Calu3 (cell line): ENCODE measurements at places on chromosomes 3 and 15. TPM values are rescaled to one million over a fixed set of nuclear protein-coding genes. Genes with fewer than 3 reads are reported as not detected.

The DGKG gene
- total RNA-seq = 5.7 and 7.2 TPM in 2 replicates

DNA sequence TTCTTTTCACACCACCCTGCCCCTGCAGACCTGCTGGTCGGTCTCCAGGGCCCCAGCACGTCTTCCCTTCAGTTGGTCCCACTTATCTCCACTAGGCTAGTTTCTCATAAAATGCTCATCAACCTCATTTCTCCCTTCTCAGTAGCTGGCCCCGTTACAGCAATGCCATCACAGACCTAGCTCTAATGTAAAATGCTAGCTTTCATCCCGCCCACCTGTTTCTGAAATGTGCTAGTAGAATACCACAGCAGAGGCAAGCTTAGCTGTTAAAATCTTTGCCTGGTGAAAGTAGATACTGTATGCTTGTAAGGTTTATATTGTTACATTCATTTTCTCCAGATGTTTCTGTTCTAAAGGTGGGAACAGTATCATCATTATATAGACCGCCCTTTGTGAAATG lies 13.1 kb downstream of the MKRN2OS start:
- DNase-seq = no peak

- DNase-seq = no peak
Measured at GRCh38 chr3:186534113-186534669, 10.0 kb downstream of the CRYGS start.

The CADPS gene
- 0.54 TPM in 1 of 2 replicates, not detected in the other for total RNA-seq

The CLDN16 gene
- total RNA-seq = 2.9 and 4.8 TPM in 2 replicates

GRCh38 chr3:185625784-185626183 lies 39.7 kb downstream of the SENP2 start:
- DNase-seq = no peak

DNA sequence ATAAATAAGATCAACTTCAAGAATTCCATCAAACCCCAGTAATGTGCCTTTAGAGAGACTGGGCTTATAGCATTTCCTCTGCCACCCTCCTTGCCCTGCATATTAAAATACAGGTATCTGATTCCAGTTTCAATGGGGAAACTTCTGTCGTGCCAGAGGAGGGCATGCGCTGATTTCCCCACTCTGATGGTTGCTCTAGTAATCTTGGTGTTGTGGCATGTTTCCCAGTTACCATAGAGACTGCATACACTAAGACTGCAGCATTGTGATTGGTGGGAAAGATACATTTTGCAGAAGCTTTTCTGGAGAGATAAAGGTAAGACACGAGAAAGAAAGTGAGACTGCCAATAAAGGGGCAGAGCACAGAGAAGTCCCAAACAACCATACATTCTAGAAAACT lies 225.6 kb downstream of the TIGIT start:
- DNase-seq = peak; percentile 29

The SPESP1 gene
- total RNA-seq = not detected in 2 replicates

DNA sequence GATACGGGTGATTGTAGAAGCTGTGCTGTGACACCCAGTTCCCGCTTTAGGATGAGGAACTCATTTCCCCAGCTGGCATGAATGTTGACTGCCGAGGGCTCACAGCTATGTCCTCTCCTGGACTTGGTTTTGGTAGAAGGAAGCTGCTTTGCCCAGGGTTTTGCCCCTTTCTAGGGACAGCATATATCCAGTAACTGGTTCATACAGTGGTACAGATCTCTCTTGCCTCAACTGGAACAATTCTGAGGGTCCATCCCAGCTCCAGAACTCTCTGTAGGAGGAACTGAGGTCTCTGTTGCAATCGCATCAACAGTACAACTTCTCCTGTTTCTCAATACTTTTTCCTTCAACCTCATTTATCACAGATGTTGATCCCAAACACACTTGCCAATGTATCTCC lies 54.5 kb upstream of the FNDC3B start:
- no peak for DNase-seq
